Fibroblast of skin of scalp (primary cell): ENCODE measurements at places on chromosomes 1 and 21.
A peak's percentile ranks its signal among the peaks of the same experiment; 100 is the strongest.

- no peak for DNase-seq
Observed at GRCh38 chr1:100532645-100533044, 5.3 kb upstream of the GPR88 start.

- DNase-seq: no peak
Observed at GRCh38 chr1:227919906-227920305, 27.8 kb downstream of the WNT9A start.

GRCh38 chr1:150558761-150559655 lies 9.8 kb downstream of the ADAMTSL4 start:
- no peak for DNase-seq

DNA sequence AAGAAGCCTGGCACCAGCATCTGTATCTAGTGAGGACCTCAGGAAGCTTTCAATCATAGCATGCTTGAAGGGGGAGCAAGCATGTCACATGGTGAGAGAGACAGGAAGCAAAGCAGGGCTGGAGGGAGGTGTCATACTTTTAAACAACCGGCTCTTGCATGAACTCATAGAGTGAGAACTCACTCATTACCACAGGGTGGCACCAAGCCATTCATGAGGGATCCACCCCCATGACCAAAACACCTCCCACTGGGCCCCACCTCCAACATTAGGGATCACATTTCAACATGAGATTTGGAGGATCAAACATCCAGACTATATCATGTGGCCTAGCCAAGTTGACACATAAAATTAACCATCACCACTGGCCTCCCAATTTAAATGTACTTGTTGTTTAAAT lies 125.1 kb upstream of the KCND3 start:
- no peak for DNase-seq

- DNase-seq: no peak
Observed at GRCh38 chr1:150271291-150271959, 1.2 kb upstream of the C1orf54 start.

DNA sequence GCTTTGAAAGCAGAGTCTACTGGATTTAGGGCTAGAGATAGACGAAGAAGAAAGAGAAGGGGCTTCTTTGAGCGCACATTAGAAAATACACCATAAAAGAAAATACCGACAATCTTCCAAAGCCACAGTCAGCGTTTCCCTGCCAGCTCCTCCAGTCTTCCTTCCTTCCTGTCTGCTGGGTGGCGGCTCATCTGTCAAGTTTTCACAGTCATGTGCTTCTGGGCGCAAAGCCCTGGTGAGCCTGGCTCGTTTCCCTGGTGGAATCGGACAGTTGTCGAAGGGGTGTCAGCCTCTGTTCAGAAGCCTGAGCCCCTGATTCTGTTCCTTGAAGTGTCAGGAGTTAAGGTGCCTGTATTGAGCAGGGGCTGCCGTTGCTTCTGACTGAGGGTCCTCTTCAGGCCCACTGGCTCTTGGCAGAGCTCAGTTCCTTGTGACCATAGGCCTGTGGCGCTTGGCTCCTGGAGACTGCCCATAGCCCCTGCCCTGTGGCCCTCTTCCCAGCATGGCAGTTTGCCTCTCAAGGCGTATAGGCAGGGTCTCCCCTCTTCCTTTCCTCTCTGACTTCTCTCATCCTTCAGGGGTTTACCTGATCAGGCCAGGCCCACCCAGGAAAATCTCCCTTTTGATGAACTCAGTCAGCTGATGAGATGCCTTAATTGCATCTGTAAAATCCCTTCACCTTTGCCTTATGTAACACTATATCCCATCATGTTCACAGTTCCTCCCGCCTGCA lies 58.6 kb downstream of the ADARB1 start:
- DNase-seq: peak; percentile 57

DNA sequence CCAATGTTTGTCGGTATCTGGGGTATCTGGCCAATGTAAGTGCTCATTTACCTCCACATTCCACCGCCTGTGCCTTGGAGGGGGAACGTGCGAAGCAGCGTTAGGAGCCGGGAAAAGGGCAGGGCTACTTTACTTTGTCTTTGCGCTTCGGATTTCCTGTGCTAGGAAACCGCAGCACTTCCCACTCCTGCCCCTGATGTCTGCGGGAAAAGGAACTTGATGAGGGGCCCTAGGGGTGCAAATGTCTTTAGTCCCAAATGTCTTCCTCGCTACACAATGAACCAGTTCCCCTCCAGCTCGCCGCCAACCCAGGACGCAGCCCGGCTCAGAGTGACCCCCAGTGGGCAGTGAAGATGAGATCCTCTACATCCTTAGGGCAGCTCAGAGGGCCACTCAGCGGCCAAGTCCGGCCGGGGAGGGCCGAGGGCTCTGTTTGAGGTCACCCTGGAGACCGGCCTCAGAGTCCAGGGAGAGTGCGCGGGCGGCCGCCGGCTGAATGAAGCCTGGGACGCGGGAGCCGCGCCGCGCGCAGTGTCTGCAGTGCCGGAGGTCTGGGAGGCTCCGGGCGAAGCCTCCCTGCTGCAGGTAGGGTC lies at the start of gene DYNLT5:
Gene DYNLT5, plus strand, starts transcription at position 460 of the 593 bp plus-strand sequence. CDS start 2,200 bp downstream, outside the sequence.
- DNase-seq: peak; percentile 52

GRCh38 chr1:89608984-89609725 lies 23.8 kb upstream of the LRRC8C start:
- DNase-seq: no peak

DNA sequence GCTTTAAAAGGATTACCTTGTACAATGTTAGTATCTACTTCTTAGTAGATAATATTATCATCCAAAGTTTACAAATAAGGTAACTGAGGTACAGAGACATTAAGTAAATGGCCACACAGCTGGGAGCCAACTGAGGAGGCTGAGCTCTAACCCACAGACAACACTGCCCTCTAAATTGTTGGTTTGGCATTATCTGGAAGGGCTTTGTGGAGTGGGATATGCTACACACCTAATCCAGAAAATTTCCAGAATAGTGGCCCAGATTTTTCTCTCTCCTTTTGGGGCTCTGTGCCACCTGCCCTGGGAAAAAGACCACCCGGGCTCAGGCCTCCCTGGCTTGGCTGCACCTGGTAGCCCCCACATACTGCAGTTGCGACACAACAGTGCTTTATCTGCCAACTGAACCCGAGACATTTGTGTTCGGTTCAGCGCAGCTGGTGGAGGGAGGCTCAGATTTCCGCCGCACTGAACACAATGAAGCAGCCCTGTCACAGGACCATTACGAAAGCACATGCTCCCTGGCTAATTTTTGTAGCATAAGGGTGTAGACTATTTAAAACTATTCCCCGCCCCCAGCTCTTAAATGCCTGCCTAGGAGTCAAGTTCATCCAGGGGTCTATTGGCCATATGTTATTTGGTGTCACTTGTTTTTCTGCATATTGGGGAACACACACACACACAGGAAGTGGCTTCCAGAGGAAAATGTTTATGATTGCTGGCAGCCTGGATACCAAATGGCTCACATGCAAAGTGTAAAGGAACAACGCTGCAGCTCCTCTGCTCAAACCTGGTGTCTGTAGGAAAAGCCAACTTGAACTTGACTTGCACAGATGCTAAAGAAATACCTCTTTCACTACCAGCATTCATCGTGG lies 92.3 kb upstream of the ESRRG start:
- peak; percentile 1 for DNase-seq

DNA sequence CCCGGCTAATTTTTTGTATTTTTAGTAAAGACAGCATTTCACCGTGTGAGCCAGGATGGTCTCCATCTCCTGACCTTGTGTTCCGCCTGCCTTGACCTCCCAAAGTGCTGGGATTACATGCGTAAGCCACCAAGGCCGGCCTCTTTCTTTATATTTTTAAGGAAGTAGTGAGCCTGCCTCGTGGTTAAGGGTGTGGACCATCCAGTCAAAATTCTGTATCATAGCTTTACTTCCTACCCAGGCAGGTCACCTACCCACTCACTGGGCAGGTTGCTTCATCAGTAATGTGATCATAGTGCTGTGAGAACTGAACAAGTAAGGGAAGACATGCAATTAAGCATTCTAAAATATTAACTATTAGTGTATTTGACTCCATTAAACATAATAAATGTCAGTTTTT lies 8.1 kb upstream of the ACOT7 start:
- DNase-seq: no peak

- DNase-seq: peak; percentile 76
Observed at GRCh38 chr1:39110325-39110851, 84.2 kb downstream of the NDUFS5 start.

DNA sequence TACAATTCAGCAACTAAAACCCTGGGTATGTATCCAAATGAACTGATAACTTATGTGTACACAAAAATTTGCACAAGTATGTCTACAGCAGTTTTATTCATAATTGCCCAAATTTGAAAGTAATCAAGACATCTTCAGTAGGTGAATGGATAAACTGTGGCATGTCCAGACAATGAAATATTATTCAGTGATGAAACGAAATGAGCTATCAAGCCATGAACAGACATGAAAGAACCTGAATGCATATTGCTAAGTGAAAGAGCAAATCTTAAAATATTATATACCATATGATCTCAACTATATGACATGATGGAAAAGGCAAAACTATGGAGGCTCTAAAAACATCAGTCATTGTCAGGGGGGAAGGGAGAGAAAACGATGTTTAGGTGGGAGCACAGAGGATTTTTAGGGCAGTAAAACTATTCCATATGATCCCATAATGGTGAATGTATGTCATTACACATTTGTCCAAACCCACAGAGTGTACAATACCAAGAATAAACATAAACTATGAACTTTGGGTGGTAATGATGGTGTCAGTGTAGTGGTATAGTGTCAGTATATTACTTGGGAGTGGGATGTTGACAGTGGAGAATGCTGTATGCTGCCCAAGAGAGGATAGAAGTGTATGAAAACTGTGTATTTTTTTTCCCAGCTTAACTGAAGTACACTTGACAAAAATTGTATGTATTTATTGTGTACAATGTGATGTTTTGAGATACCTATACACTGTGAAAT lies 92.8 kb upstream of the PPP2R5A start:
- DNase-seq: no peak

DNA sequence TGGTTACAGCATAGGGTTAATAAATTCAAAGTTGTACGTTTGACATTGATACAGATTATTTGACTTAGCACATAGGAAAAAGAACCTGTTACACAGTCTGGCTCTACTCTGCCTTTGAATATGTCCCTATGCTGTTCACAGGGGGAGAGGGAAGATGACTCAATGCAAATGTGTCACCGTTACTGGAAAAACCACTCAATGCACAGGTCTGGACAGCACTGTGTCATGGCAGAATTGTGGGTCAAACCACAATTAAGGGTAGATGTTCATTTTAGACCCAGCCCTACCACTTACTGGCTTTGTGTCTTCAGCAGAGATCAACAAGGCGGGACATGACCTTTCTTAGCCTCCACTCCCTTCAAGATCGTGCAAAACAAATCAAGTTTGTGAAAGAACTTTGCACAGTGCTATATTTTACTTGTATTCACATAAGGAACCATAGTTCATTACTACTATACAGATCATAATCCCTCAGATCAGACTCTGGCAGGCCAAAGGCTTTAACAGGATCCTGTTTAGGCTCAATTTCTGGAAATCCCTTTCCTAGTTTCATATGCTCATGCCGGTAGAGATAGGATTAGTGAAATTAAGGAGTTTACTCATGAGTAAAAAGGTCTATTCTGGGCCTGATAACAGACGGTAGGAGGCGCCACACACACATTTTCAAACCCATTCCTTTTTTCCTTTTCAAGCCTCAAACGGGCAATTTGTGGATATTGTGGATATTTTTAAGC lies 22.1 kb downstream of the EIF2D start:
- DNase-seq: peak; percentile 43

- no peak for DNase-seq
Observed at GRCh38 chr21:34696121-34696520, 27.3 kb downstream of the CLIC6 start.

DNA sequence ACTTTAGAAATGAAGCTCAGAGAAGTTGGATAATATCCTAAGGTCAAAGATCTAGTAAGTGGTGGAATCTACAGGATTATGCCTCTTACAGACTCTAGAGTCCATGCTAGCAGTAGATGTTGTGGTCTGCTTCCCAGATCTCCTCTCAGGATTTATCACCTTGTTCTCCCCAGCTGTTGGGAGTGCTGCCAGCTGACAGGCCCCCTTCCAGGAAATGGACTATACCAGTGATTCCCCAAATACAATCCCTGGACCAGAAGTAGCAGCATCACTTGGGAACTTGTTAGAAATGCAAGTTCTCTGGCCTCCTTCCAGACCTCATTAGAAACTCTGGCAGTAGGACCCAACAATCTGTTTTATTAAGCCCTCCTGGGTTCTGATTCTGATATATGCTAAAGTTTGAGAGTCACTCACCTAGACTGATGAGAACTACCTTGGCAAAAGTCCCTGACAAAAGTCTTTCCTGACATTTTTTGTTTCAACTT lies 24.5 kb upstream of the NTNG1 start:
- DNase-seq: no peak
